ENCODE measurements at places on chromosomes 1 and 21.

GRCh38 chr1:70896224-70896623, 151.4 kb downstream of the PTGER3 start:
- DNase-seq = no peak

GRCh38 chr1:225737161-225737560, 40.5 kb upstream of the SRP9 start:
- no peak for DNase-seq

DNA sequence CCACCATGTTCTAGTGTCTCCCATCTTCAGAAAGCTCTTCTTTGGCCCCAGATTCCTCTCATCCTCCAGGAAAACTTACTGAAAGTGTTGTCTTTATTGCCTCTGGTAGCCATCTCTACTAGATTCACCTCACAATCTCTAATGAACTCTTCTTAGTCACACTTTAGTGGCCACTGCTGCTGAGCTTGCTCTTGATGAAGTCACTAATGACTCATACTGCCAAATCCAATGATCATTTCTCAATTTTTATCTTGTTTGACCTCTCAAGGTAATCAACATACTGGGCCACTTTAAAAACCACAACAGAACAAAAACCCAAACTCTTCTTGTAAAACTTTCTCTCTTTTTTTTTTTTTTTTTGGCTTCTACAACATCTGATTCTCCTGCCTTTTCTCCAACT, 196.4 kb downstream of the LHX8 start:
- DNase-seq = no peak

DNA sequence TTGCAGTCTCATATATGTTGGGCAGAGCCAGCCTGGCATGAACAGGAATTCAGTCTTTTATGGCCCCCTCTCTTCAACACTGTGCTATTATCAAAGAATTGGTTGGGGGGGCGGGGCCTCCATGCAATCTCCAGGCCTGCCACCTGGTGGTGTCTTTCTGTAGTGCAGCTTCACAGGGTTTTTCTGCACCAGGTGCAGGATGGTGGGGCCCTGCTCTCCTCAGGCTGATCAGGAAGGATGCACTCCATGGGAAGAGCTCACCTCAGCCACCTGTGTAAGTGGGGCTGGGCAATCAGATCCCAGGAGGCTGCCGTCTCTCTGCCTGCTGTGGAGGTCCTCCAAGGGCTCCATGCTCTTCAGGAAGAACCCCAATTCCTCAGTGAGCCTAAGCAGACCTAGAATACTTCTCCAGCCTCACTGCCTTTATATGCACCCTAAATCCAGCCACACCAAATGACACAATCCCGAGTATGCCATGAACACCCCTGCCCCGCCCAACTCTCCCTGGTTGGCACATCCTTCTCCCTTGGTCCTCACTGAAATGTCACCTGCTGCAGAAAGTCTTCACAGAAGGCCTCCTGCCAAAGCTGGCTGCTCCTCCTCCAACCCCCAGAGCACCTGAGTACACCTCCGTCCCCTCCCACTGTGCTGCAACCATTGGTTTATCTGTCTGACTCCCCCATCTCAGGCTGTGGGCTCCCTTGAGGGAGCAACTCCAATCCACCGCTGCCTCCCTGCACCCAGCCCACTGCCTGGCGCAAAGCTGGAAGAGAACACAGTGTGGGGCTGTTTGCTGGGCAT, 16.5 kb downstream of the STK40 start:
- DNase-seq = no peak

DNA sequence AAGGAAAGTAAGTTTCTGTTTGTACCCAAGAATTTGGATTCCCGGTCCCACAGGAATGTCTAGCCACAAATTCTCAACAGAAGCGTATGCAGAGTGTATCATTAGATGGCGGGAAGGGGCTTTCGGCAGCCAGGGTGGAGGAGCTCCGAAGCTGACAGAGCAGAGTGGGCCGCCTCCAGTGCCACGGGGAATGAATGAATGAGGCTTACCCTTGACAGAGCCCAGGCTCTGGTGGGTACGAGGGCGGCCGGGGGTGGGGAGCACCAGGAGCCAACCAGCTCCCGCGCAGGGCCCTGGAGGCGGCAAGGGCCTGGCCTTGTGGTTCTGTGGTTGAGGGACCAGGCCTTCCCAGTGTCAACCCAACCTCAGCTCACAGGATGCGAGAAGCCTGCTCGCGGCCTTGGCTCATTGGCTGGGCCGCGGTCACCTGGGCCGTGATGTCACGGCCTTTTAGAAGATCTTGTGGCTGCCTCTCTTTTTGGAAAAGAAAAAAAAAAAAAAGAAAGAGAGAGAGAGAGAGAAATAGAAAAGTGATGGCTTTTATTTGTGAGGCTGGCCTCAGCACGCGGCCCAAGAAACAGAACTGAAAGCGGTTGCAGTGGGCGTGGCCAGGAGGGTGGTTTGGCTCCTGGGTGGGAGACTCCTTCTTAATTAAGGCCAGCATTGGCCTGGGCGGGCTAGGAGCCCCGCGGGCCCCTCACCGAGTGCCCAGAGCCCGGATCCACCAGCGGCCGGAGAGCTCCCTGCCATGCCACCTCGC, 34.9 kb upstream of the RUNX3 start:
- peak; percentile 97 for DNase-seq

- no peak for DNase-seq
These were observed 40.1 kb downstream of the SLC9C2 start for GRCh38 chr1:173562813-173563212.

DNA sequence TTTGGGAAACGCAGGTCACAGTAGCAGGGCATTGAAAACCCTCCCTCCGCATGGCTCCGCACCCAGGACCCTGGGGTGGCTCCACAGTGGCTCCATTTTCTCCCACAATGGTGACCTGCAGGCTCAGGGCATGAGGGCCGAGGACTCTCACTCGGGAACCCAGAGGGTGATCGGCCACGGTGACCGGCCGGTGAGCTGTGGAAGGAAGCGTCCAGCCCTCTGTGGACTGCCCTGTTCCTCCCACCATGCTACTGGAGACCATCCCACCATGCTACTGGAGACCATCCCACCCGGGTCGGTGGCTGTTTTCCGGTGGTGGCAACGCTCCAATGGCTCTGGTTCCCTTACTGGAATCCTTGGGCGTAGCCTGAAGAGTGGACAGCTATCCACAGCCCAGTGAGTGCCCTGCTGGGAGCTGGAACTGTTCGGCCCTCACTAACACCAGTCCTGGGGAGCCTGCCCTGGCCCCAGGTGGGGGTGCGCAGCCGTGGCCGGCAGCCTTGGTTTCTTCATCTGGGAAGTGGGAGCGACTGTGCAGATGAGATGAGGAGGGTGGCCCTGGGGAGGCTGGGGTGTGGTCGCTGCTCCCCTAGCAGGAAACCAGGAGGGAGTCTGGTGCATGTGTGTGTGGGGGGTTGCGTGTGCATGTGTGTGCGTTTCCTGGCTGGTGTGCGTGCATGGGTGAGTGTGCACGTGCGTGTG, 59.6 kb downstream of the PRDM16 start:
- DNase-seq = no peak

DNA sequence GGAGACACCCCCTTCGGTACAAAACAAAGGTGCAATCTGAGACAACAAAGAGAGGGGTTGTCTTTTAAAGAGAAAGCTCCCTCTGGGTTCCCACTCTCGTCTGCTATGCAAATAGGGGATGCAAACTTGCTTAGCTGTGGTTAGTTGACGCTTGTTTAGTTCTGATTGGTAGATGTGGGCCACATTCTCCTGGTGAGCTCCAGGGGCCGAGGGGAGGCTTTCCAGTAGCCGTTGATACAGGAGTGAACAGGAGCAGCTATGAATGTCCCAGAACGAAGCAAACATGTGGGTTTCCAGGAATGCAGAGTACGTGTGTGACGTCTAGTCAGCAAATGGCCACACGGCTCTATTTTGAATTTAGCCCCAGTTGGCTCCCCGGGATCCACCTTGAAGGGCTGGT, 14.7 kb downstream of the TFF2 start:
- DNase-seq = no peak

DNA sequence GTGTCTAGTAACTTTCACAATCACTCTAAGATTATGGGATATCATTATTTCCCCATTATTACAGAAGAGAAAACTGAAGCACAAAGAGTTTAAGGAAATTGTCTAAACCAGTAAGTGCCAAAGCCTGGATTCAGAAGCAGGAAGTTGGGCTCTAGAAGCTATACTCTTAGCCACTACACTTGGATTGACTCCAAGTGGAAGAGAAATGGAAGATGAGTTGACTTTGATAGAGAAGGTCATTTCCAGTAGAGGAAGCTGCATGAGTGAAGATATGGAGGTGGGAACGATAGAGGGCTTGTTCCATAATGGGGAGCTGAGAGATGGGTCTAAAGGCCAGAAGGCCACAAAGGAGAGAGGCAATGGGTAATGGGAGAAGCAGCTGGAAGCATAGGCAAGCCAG, 11.7 kb upstream of the TDRD10 start:
- no peak for DNase-seq

DNA sequence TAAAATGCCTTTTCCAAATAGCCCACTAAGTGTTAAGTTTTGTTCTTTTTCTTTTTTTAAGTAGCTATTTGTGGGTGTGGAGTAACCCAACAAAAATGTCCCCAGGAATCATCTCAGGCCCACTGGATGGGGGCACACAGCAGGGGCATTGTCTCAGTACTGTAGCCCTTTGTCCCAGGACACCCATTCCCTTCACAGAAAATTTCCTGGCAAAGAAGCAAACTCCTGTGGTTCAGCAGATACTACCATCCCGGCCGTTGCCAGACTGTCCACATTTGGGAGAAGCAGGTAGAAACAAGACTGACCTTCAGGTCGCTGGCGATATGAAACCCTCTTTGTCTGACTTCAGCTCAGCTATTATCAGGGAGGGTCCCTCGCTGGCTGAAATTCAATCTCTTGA, 23.7 kb upstream of the SRRM1 start:
- DNase-seq = no peak

GRCh38 chr1:84969489-84970250, 27.2 kb downstream of the MCOLN2 start:
- peak; percentile 61 for DNase-seq

- DNase-seq = no peak
These were observed 197.0 kb upstream of the EDN2 start for GRCh38 chr1:41681331-41682098.

DNA sequence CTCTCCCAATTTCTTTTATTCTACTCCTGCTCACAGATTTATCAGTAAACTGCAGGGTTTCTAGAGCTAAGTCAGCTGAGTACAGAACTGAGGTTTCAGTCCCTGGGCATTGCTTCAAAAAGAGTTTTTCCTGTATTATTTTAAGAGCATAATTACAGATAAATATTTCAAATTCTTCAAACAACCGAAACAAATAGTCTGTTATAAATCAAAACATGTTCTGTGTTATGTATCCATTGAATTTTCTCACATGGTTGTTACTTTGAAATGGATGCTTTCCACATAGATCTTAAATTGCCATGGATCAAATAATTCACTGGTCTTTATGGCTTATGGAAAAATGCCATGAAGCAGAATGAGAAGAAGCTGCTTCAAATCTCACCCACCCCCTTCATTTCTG, 64.5 kb downstream of the LRRC8C start:
- no peak for DNase-seq
